ENCODE measurements at places on chromosomes 6 and 20.

GRCh38 chr20:53828088-53828681 lies 234.5 kb upstream of the ZNF217 start:
- DNase-seq = no peak

GRCh38 chr6:37759221-37760144 lies 60.0 kb upstream of the ZFAND3 start:
- DNase-seq = no peak

DNA sequence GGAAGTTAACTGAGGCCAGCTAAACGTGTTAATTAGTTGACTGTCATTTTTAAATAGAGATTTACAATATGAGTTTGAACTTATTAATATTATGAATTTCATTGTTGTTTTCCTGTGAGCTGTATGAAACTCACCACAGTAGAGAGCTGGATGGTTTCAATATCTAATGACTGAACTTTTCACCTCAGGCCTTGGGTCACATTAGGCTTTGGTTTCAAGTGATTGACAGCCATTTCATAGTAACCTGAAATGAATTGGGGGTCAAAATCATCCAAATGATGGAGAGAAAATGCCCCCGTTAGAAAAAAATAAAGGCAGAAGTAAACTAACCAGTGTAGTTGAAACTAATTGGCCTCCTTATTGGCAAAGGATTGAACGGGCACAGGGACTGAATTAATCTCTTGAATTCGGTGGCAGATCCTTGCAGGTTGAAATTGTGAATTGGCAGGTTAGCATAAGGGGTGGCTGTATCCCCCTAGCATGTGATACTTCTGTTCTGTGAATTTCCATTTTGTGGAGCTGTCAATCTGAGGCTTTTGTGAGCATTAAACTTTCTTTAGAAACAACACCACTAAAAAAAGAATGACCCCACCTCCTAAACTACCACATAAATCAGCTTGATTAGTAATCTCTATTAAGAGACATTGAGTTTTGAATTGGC lies 155.1 kb upstream of the MMS22L start:
- DNase-seq = no peak

- DNase-seq = no peak
Observed at GRCh38 chr20:7935027-7935551, 5.2 kb downstream of the HAO1 start.

GRCh38 chr6:25007269-25007699 lies 71.5 kb upstream of the RIPOR2 start:
- no peak for DNase-seq
